ENCODE measurements at places on chromosomes 2 and 18.

- no peak for DNase-seq
Measured at GRCh38 chr2:151338115-151338514, 19.3 kb upstream of the TNFAIP6 start.

DNA sequence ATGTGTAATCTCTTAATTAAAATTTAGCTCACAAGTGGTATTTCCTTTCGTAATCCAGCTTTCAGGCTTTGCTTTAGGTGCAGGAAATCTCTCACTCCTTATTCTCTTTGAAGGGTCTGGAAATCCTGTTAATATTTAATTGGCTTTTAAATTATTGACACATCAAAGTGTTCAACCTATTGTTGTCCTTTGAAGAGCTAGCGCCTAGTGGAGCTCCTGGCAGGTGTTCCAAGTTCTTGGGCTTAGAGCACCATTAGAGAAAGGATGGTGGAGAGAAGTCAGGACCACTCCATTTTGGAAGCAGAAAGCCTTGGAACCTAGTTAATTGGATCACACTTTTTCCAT is 92.4 kb downstream of the CABLES1 start:
- peak; percentile 53 for DNase-seq

DNA sequence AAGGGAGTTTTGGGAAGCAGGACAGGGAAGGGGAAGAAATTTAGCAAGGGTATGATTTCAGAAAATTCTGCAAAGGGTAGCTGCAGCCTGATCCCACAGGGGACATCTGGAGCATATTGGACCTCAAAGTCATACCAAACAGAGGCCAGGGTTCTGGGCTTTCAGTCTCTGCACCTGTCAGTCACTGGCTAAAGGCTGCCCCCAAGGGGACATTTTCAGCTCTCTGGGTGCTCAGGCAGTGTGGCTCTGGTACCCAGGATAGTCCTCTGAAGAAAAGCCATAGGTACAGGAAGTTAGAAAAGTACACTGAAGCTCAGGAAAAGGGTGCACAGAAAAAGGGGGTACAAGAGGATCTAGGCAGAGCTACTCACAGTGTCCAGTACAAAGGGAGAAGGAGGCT is 149.2 kb downstream of the INSIG2 start:
- no peak for DNase-seq

DNA sequence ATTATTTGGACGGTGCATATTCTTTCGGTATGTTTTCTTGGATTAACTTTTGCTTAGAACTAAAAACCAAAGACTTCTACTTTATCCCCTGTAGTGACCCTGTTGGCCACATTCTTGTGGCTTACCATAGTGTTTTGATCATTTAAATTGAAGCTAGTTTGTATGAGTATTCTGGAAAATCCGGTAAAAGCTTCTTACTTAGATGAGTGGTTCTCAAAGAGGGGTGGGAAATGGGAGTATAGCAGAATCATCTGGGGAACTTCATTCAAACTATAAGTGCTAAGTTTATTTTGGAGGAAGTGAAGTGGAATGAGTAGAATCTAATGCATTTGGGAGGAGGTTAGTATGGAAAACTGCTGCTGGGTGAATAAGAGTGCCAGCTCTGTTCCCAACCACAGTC is 3.8 kb downstream of the PPP1CB start:
- DNase-seq = no peak

DNA sequence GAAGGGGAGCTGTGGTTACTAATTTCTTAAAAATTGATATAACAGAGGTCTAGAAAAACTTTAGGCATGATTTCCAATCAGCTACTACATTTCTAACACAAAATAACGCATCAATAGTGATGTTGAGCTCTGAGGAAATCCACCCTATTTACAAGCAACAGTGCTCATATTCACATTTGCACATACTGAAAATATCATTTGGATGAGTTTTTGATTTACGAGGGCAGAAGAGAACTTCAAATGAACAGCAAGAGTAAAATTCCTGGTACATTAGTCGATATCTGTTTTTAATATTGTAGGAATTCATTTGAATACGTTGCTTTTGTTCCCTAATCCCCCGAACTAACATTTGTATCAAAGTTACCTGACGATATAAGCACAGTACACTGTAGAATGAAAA is 761.0 kb upstream of the POU3F3 start:
- no peak for DNase-seq

- DNase-seq = no peak
Measured at GRCh38 chr2:237819231-237819630, 20.7 kb downstream of the RBM44 start.

- peak; percentile 31 for DNase-seq
Measured at GRCh38 chr2:102615620-102616436, 3.5 kb upstream of the SLC9A2 start.

- DNase-seq = no peak
Measured at GRCh38 chr2:239746559-239747246, 278.4 kb downstream of the NDUFA10 start.

DNA sequence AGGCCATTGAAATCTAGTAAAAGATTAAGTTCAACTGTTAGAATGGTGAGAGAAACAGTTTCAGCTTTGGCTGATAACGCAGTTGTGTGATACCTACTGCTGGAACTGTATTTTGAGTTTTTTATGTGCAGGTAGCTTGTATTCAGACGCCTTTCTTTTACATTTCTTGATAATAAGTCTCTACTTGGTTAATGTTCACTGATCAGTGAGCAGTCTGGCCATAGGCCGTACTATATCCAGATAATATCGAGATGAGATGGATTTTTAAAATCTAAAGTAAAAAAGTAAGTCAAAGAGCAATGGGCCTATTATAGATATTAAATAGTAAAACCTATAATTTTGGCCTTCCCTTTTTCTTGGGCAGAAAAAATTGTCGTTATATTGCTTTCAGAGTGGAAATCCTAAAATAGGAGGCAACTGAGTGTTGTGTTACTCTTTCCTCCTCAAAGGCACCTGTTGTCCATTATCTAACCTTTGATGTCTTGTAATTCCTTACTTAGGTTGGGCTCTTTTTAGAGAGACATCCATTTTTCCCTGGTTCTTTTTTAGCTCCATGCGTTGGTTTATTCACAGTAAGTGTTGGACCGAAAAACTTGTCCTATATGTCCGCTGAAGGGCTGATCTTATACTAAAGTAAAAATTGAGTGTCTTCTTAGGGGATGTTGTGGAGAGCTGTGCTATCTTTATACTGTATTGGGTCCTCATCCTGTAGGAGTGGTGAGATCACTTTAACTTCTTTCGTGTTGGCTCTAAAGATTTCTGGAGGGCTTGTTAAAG is 1.7 kb downstream of the EML4 start:
- DNase-seq = no peak

- no peak for DNase-seq
Measured at GRCh38 chr2:38692636-38693318, 26.9 kb downstream of the GALM start.

DNA sequence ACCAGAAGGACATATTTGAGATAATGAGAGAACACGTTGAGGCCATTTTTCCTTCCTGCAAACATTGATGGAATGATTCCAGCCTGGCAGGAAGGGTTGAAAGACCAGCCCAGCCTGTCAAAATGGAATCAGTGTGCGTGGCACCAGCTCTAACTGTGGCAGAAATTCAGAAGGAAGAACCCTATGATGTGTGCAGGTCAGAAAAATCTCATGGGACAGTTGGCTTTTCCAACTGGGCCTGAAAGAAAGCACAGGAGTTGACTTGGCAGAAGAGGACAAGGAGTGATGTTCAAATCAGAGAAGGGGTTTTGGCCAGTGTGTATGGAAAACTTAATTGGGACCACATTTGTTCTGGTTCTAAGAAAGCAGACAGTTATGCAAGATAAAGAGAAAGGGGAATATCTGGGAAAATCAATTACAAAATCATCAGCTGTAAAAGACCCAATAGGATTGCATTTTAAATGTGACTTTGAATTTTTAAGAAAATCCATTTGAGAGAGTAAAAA is 192.8 kb upstream of the PID1 start:
- DNase-seq = no peak

DNA sequence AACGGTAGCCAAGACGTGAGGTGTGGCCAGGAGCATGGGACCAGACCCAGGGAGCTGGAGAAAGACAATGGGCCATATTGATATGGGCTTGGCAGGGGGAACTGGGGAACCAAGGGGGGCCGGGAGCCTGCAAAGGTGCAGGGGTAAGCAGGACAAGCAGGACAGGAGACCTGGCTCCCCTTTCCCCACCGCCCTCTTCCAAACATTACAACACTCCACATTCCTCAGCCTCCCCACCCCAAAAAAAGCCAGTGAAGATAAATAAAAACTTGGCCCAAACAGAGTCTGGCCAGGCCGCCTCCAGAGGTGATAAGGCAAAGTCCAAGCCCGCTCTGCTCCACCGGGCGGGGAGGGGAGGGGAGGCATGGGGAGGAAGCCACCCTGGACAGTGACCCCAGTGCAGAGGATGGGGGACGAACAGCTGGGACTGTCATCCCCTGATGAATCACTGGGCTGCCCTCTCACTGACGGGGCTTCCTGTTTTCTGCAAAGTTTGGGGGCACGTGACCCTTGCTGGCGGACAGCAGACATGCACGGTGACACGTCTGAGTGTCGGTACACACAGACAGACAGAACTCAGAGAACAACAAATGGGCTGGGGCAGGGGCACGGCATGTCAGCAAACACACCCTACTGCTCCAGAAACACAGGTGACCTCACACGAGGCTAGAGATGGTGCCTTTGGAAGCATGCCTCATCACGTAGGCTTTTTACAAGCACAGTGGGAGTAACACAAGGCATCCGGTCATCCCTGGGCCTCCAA is 100.2 kb downstream of the TNS1 start:
- DNase-seq = peak; percentile 70

GRCh38 chr2:188974164-188974563 is at the start of gene COL3A1:
TSS of gene COL3A1 (plus strand) at chr2:188974373. CDS start at chr2:188974490, 117 bp downstream.
- DNase-seq = peak; percentile 65
